Stimulated activated CD8-positive, alpha-beta memory T cell treated with anti-CD3 and anti-CD28 coated beads, Interleukin-4, amount 100 ng/mL, for 4 hours (primary cell): ENCODE measurements at places on chromosomes 5 and 9.

- DNase-seq, result no peak
These were observed 88.0 kb upstream of the FTMT start for GRCh38 chr5:121763665-121764064.

- no peak for DNase-seq
These were observed 153.2 kb upstream of the C9orf72 start for GRCh38 chr9:27726244-27727081.

GRCh38 chr5:157817387-157817702 is 41.6 kb downstream of the CLINT1 start:
- no peak for DNase-seq

DNA sequence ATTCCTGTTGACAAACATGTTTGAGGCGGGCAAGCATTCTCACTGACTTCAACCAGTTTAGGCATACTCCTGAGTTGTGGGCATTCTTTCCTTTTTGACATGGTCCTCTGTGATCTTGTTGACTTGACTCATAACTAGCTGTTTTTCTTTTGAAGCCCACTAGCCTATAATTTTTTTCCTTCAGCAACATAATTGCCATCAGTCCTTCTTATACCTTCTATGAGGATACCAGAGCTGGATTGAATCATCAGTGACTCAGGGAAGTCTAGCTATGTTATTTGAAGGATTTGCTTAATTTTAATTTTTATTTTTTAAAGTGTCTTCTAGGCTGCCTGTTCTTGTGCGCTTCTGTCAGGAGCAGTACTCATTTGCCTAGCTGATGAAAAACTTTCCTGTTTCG is 259.5 kb downstream of the NR3C1 start:
- no peak for DNase-seq

GRCh38 chr9:98576354-98576753 is 132.4 kb downstream of the GABBR2 start:
- DNase-seq, result no peak

GRCh38 chr9:104779334-104779733 is 15.4 kb downstream of the NIPSNAP3B start:
- no peak for DNase-seq

- DNase-seq, result no peak
These were observed 618 bp downstream of the TNPO1 start for GRCh38 chr5:72817076-72817481.

DNA sequence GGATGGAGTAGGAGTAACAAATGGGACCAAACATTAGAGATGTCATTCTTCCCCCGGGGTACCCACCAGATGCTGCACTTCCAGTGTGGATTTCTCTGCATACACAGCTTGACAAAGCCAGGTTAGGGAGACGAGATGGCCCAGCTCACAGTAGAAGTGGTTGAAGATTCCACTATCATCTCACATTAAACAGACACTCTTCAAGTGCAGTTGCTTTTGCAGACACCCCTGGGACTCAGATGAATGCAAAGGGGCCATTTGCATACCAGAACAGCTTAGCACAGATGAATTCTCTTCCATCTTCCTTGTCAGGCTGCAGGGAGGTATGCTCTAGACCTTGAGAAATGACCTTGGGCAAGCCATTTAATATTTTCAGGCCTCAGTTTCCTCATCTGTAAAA is 12.6 kb upstream of the C5orf58 start:
- no peak for DNase-seq

- DNase-seq, result no peak
These were observed 1126.4 kb upstream of the SEMA6A start for GRCh38 chr5:117701062-117701461.

- no peak for DNase-seq
These were observed 723.8 kb upstream of the EDIL3 start for GRCh38 chr5:85108471-85108870.

- no peak for DNase-seq
These were observed 109.5 kb downstream of the PALM2AKAP2 start for GRCh38 chr9:109889456-109889855.

- DNase-seq, result no peak
These were observed 37.5 kb downstream of the DAP start for GRCh38 chr5:10723514-10723913.

DNA sequence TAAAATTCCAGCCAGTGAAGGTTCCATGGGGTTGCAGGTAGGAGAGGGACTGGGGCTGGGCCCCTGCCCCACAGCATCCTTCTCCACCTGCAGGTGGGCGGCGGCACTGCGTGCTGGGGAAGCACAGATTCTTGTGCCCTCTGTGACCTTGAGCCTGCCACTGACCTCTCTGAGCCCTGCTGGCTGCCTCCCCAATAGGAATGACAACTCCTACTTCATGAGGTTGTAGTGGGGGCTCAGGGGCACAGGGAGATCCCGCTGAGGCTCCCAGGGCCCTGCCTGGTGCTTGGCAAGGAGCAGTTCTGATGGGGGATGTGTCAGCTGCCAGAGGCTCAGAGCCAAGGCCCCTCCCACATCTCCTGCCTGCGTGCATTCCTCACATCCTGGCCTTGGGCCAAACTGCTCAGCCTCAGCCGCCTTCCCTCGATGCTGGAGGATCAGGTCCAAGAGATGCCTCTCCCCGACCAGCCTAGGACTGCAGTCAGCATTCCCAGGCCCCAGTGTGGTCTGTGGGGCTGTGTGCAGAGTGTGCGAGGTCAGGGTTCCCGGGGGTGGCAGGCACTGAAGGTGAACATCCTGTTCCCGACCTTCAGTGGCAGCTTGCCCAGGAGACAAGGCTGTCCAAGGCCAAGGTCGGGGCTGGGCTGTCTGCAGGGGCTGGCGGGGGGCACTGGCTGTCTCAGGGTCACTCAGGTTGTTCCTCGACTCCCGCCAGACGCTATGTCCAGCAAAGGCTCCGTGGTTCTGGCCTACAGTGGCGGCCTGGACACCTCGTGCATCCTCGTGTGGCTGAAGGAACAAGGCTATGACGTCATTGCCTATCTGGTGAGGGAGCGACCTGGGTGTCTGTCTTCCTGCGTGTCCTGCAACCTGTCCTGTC is 7.0 kb downstream of the ASS1 start:
- no peak for DNase-seq

- DNase-seq, result no peak
These were observed 534.1 kb upstream of the SGCD start for GRCh38 chr5:155792873-155793272.

DNA sequence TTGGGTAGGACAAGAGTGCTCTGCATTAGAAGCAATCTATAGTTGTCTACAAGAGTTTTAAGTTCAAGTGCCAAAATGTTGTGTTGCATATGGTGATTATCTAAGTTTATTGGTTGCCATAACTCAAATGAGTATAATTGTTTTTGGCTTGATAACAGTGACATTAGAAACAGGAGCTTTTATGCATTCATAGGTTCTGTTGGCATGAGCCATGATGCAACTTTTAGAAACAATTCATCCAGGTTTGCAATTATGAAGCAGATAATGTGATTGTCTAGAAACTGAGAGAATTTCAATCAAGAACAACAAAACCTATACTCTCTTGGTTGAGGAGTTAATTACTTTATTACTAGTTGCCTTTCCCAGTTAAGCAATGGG is 137.0 kb downstream of the PBX3 start:
- DNase-seq, result no peak

DNA sequence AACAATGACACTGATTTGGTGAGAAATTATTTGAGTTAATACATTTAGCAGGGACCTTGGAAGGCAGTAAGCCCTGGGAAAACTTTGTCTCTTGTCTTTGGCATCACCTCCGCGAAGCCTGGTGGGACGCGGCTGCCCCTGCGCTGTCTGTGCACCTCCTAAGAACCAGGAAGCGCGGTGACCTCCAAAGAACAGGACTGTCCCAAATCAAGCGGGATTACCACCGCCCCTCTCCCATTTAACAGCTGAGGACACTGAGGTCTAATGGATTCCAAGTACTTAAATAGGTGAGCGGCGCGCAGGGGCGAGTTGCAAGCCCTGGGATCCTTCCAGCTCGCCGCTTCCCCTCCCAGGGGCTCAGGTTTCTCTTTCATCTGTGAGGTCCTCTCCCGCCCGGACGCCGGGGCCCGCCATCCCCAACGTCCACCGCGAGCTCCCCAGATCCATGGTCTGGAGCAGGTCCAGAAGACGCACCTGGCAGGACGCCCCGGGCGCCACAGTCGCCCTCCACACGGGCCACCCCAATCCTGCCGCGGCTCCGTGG is 432 bp downstream of the STARD4 start:
- peak; percentile 0 for DNase-seq

DNA sequence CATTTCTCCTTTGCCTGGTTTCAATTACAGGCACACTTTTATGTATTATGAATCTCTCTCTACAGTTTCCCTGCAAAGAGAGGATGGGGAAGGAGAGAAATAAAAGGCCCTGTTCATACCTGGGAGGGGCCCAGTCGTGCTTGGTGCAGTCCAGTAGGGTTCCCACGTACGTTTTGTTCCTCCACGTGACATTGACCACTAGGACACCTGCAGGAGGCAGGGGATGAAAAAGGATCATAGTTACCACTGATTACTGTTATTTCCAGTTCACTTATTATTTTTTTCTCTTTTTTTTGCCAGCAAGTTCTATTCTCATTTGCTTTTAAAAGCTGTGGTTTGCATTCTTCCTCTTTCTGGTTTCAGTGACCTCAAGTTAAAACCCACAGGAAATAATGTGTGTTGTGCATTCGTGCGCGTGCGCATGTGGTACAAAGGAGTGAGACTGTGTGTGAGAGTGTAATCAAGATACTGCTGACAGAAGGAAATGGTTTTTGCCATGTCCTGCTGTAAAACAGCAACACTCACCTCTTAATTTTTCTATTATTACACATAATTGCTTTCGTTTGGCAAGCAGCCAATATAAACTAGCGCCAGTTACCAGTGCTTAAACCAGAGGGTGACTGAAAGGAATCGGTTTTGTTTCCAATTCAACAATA is 96.8 kb downstream of the ZNF608 start:
- DNase-seq, result peak; percentile 47

DNA sequence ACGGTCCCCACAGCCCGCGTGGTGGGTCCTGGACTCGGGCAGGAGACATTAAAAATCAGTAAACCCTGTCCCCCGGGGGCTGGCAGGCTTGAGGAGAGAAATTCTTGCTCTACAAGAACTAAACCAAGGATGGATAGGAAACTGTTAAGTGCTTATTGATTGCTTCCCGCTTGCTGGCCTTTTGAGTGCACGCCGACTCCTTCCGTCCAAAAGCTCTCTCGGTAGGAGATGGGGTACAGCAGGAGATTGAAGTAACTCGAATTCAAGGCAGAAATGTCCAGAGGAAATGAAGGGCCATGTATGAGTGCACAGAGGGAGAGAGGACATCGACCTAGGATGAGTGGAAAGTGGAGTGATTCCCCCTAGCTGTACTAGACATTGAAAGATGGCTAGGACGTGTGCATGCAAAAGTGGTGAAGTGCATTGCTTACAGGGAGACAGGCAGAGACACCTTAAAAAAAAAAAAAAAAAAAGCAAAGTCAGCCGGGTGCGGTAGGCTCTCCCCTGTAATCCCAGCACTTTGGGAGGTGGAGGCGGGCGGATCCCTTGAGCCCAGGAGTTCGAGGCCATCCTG is 923 bp downstream of the RECK start:
- DNase-seq, result no peak

DNA sequence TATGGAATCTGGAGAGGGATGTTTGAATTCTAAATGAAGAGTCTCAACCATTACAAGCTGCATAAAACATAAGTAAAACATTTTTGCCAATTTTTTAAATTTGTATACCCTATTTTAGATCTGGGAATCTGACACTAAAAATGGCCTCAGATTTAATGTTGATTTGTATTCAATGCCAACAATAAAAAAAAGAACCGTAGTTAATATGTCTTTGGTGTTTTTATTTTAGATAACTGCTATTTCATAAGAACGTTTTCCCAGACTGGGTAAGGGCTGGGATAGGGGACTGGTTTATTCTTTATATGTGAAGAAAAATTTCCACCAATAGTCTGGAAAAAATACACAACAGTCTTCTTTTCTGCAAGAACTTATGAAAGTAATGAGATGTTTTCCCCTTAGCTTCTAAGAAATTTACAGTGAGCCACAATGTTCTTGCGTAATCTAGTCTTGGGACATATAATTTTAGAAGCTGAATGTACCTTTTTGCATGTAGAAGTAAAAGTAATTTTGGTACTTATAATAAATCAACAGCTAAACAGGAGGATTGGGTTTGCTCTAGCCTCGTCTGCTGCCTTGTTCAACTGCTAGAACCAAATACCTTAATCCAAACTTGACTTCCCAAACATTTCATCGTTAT is 244.6 kb upstream of the EFNA5 start:
- DNase-seq, result no peak

GRCh38 chr5:150596826-150597225 is 43.6 kb upstream of the SYNPO start:
- no peak for DNase-seq

DNA sequence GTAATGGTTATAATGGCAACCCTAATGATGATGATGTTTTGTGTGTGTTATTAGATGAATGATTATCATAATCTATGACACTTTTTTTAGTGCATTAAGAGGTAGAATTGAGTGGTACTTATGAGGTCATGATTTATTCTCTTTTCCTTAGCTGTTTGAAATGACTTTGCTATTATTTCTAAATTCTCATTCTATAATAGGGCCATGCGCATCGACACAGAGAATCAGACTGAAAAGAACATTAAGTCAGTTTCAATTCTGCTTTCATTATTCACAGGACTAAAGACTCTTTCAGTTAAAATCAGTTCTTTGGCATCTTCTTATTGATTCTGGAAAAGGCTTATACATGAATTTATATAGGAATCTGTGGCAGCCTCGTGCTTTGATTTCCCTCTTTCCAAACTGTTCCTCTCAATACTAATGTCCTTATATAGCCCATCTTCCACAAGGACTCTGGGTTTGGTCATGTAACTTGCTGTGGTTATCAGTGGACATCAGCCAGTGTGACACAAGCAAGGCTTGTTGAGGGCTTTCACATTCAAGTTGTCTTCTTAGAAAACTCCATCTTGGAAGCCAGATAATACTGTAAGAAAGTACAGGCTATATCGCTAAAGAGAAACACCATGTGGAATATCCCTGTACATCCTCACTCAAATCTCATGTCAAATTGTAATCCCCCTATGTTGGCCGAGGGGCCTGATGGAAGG is 140.3 kb upstream of the CHD1 start:
- DNase-seq, result no peak

- DNase-seq, result no peak
These were observed 488 bp downstream of the COL15A1 start for GRCh38 chr9:98944057-98944733.

DNA sequence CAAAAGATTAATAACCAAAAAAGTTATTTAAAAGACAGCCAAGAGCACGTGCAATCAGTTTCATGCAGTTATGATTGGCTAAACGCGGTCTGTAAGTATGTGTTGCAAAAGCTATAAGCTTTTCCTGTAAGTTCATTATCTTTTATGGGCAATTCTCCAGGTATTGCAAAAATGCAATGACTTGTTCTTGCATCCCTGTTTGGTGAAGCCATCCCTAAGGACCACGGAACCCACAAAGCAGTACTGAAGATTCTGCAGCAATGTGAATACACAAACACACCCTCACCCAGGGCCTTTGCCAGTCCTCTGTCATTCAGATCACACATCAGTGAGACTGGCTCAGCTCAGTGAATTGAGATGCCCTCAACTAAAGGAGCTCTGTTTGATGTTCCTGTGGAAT is 11.4 kb downstream of the GCNT4 start:
- no peak for DNase-seq
